Left renal pelvis (tissue), 4 donors: ENCODE measurements at places on chromosomes 4 and X.

GRCh38 chr4:7540206-7540605, 105.5 kb upstream of the PSAPL1 start:
- DNase-seq = no peak

GRCh38 chr4:65954416-65954815, 284.1 kb upstream of the EPHA5 start:
- DNase-seq = no peak

DNA sequence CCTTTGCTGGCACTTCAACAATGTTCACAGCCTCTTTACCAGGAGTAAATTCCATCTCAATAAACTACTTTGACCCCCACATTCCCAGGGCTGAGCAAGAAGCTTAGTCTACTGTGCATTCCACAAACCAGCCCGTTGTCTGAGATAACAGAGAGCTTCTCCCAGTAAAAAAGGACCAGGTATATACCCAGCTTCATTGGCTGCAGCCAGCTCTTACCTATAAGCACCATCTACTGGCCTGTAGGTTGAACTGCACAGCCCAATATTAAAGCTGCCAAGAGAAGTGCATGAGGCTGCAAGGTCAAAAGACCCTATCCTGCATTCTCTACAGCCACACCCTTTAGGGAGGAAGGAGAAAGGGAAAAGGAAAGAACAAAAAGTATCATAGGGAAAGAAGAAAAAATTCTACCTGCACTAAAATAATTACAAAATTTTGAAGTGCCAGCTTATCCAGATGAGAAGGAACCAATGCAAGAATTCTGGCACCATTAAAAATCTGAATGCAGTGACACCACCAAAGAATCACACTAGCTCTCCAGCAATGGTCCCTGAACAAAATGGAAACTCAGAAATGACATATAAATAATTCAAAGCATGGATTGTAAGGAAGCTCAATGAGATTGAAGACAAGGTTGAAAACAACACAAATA, 45.7 kb upstream of the INTU start:
- DNase-seq = no peak

DNA sequence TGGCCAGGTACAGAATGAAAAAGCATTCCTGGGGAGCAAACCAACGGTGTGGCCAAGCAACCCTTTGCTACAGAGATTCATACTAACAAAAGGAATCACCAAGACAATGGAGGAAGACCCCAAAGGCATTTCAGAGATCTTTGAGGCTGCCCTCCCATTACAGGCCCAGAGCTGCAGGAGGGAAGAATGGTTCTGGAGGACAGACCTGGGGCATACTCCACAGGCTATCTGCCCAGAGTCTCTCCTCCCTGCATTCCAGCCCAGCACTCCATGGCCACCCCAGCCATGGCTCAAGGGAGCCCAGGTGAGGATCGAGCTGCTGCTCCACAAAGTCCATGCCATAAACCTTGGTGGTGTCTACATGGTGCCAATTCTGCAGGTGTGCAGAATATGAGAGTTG, 81.9 kb downstream of the ATP11C start:
- DNase-seq = no peak

DNA sequence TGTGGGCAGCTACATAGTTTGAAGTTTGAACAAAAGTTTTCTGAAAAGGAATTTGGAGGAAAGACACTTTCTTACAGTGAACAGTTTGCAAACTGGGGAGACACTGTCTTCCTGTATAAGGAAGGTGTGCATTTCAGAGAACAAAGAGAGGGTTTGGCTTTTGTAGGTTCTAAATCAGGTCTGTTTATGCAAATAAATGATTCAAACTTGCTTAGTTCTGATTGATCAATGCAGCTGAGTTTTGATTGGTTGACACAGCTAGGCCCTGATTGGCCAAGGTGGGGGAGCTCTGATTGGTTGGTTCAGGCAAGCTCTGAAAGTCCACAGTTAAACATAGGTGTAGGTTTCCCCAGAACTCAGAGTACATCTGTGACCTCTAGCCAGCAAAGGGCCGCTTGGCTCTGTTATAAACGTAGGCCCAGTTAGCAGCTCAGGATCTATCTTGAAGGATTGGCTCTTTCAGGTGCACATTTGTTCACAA, 63.0 kb upstream of the ENPP6 start:
- no peak for DNase-seq

- DNase-seq = no peak
These were observed at the start of gene TLR6 for GRCh38 chr4:38856524-38857337. Gene TLR6, minus strand, starts transcription at chr4:38856817. Its CDS starts 27,344 bp downstream, at chr4:38829473.

GRCh38 chr4:48247878-48248558, 21.6 kb downstream of the TEC start:
- DNase-seq = no peak
